ENCODE measurements at places on chromosomes 7 and 10. TPM values are rescaled to one million over a fixed set of nuclear protein-coding genes. Genes with fewer than 3 reads are reported as not detected.

DNA sequence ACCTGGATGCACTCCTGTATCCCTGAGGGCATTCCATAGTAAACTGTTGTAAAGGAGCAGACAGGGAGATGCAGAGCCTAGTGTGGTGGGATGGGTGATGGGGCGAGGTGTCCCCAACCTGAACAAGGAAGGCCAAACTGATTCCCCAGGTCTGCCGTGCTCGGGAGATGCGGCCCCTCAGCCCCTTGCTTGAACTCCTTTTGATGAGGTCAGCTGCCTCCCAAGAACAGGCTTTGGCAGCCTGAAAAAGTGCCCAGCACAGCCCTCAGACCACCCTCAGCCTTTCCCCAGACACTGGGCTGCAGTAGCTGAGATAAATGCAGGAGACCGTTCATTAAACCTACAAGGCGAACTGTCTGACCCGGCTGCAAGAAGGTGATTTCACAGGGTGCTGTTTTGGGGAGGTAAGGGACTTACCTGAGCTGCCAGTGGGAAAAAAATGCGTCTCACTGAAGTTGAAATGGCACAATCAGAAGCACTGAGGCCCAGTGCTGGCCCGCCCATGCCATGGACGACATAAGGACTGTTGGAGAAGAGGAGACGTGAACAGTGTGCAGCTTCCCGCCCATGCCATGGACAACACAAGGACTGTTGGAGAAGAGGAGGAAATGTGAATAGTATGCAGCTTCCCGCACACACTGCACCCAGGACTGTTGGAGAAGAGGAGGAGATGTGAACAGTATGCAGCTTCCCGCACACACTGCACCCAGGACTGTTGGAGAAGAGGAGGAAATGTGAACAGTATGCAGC is 148.4 kb upstream of the FAM20C start:
- H3K27me3 ChIP-seq: peaks cover 13% of the 10 kb centered on the region
- H3K4me1 ChIP-seq: no peaks in the 10 kb centered on the region
- no peak overlapping the region for H3K27ac ChIP-seq
- H3K36me3 ChIP-seq: no peaks in the 10 kb centered on the region
- H3K4me3 ChIP-seq: no peak overlapping the region

DNA sequence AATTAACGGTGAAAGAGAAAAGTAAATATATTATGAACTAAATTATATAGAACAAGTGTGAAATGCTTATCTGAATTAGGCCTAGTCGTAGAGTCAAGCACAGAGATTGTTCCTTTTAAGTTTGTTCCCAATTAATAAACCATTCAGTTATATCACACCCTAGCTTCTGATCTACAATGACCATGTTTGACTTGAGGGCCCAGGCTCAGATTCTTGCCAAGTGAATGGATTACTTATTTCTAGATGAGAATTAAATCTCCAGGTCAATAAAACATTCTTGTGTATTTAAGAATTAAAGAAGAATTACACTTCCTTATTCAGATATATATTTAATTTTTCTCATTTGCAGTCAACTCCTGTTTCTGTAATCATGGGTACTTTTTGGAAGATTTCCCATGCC is 37.4 kb upstream of the ARL4A start:
- no peak overlapping the region for H3K27ac ChIP-seq
- no peak overlapping the region for H3K4me3 ChIP-seq
- H3K4me1 ChIP-seq: no peaks in the 10 kb centered on the region
- H3K36me3 ChIP-seq: no peaks in the 10 kb centered on the region

GRCh38 chr7:95584769-95585425 is 11.4 kb downstream of the PDK4 start:
- peaks cover 2% of the 10 kb centered on the region for H3K27me3 ChIP-seq
- no peaks in the 10 kb centered on the region for H3K4me1 ChIP-seq
- DNase-seq: no peak
- H3K4me3 ChIP-seq: no peak overlapping the region
- H3K27ac ChIP-seq: no peak overlapping the region
- no peaks in the 10 kb centered on the region for H3K36me3 ChIP-seq

- no peak for DNase-seq
- no peak overlapping the region for H3K4me3 ChIP-seq
- H3K4me1 ChIP-seq: no peaks in the 10 kb centered on the region
- no peaks in the 10 kb centered on the region for H3K27me3 ChIP-seq
Observed at GRCh38 chr7:159061674-159062212, 82.9 kb downstream of the VIPR2 start.

DNA sequence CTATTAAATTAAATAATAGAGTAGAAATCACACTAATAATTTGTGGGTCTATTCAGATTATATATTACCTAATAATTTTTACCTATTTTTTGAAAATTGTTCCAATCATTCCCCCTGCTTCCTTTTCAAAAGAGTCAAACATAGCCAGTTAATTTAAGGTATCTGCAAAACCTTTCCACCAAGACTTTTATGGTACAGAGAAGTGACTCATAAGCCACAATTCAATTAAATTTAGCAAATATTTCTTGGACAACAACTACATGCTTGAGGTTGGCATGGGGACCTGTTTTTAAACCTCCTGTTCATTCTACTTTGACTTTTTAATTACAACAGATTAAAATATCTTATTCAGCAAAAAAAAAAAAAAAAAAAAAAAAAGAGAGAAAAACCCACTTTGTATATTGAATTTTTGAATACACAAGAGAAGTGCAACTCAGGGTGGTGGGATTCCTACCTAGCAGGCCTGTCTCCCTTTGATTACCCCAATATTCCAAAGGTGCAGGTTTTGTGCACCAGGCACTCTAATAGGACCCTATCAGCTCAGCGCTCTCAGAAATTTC is 301.9 kb upstream of the C7orf33 start:
- no peak for DNase-seq
- no peak overlapping the region for H3K27ac ChIP-seq
- peaks cover 4% of the 10 kb centered on the region for H3K27me3 ChIP-seq
- H3K4me1 ChIP-seq: no peaks in the 10 kb centered on the region
- H3K36me3 ChIP-seq: no peaks in the 10 kb centered on the region

DNA sequence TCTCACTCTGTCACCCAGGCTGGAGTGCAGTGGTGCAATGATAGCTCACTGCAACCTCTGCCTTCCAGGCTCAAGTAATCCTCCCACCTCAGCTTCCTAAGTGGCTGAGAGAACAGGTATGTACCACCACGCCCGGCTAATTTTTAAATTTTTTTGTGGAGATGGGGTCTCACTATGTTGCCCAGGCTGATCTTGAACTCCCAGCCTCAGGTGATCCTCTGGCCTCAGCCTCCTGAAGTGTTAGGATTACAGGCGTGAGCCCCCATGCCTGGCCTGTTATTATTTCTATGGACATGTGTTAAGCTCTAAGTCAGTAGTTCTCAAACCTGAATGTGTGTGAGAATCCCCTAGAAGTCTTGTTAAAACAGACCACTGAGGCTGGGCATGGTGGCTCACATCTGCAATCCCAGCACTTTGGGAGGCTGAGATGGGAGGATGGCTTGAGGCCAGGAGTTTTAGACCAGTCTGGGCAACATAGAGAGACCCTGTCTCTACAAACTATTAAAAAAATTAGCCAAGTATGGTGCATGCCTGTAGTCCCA is 24.5 kb downstream of the TMEM270 start:
- no peak overlapping the region for H3K4me3 ChIP-seq
- no peak for DNase-seq
- H3K27me3 ChIP-seq: peaks cover 16% of the 10 kb centered on the region

DNA sequence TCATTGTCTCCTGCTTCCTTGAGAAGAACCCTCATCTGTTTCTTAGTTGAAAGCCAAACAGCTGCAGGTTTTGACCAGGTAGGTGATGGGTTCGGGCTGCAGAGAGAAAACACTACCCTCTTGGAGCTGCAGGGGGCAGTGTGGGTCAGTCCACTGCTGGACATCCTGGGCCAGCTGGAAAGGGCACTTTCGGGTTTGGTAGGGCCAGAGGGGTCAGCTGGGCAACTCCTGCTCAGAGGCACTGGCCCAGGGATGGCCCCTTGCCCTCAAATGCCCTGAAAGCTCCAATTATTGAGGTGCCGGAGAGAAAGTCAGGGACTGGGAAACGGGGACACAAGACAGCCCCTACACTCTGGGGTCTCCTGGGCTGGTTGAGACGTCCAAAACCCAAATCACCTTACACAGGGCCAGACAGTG is 90.7 kb downstream of the MKI67 start:
- no peak overlapping the region for H3K27ac ChIP-seq
- peaks cover 5% of the 10 kb centered on the region for H3K27me3 ChIP-seq
- no peak overlapping the region for H3K4me3 ChIP-seq
- no peaks in the 10 kb centered on the region for H3K36me3 ChIP-seq

AGAP5 gene
- total RNA-seq: 9.8 TPM

DNA sequence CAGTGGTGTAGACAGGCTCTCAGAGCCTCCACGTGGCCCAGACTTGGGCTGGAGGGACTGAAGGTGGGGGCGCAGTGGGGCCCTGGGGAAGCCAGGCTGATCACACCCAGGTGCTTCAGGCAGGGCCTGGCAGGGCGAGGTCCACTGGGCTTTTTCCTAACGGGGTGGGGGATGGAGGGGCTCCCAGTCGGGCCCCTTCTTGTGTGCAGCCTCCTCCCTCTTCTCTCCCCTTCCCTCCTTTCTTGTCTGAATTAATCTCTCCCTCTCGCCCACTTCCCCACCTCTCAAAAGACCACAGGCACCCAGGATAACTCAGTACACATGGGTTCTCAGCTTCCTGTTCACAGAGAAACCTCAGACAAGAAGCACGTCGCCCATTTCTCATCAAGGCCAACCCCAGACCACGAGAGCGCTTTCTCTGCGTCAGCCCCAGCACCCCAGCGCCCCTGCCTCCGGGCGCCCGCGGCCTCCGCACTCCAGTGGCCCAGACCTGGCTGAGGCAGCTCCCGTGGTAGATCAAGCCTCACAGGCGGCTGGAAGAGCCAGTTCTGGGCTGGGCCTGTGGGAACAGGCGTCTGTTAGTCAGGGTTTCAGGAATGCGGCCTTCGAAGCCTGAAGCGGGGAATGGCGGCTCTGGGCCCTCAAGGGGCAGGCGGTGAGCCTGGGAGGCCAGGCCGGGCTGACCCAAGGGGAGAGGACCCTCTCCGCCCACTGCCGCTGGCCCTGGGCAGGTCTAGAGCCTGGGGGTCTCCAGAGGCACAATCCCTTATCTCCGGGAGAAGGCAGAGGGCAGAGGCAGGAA is 50.6 kb downstream of the PWWP2B start:
- DNase-seq: peak; percentile 94
- no peaks in the 10 kb centered on the region for H3K27me3 ChIP-seq

- no peaks in the 10 kb centered on the region for H3K27me3 ChIP-seq
- H3K4me3 ChIP-seq: no peak overlapping the region
- no peaks in the 10 kb centered on the region for H3K4me1 ChIP-seq
- no peak overlapping the region for H3K27ac ChIP-seq
Observed at GRCh38 chr10:106582291-106582690, 582.2 kb downstream of the SORCS1 start.

CCDC3 gene
- 0.12 TPM for total RNA-seq

DNA sequence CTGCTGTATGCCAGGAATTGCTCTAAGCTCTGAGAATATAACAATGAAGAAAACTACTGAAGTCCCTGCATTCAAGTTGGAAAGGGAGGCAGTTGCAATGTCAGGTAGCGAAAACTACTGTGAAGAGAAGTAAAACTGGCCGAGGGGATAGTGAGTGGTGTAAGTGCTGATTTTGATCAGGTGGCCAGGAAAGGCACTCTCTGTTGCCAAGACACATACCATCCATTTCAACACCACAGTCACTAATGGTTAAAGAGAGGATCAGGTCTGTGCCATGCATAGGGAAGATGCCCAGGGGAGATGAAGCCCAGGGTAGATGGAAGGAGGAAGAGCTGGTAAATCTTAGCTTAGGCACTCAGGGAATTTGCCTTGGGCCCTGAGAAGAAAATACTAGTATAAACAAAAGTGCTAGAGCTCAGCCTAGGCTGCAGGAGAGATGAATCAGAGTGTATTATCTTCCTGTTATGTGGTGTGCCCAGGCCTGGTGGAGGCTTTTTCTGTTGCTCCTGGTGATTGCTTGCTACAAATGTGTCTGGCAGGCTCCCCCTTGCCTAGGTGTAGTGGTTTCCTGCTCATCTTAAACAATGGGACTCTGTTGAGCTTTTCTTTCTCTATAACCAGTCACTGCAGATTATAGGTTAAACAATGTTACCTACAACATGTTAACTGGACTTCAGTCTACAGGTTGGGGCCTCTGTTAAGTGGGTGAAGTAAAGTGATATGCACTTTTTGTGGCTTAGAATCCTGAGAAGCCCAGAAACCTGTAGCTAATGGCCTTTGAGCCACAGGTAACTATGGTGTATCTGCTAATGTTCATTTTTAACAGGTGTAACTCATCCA is 125.5 kb downstream of the LRRC4 start:
- peak overlapping the region; percentile 17 for H3K27ac ChIP-seq
- no peaks in the 10 kb centered on the region for H3K27me3 ChIP-seq
- H3K36me3 ChIP-seq: peaks cover 7% of the 10 kb centered on the region
- no peak overlapping the region for H3K4me3 ChIP-seq
- H3K4me1 ChIP-seq: peaks cover 48% of the 10 kb centered on the region

C7orf25 gene
- 6.8 TPM for total RNA-seq

CALHM3 gene
- not detected for total RNA-seq

- DNase-seq: no peak
- no peaks in the 10 kb centered on the region for H3K36me3 ChIP-seq
Observed at GRCh38 chr7:117582219-117582704, 102.4 kb downstream of the CFTR start.

GRCh38 chr10:48655411-48656240 is 29.0 kb upstream of the WDFY4 start:
- H3K4me1 ChIP-seq: peaks cover 12% of the 10 kb centered on the region
- DNase-seq: no peak
- H3K27ac ChIP-seq: no peak overlapping the region
- no peak overlapping the region for H3K4me3 ChIP-seq

FGFR2 gene
- total RNA-seq: 0.09 TPM

DNA sequence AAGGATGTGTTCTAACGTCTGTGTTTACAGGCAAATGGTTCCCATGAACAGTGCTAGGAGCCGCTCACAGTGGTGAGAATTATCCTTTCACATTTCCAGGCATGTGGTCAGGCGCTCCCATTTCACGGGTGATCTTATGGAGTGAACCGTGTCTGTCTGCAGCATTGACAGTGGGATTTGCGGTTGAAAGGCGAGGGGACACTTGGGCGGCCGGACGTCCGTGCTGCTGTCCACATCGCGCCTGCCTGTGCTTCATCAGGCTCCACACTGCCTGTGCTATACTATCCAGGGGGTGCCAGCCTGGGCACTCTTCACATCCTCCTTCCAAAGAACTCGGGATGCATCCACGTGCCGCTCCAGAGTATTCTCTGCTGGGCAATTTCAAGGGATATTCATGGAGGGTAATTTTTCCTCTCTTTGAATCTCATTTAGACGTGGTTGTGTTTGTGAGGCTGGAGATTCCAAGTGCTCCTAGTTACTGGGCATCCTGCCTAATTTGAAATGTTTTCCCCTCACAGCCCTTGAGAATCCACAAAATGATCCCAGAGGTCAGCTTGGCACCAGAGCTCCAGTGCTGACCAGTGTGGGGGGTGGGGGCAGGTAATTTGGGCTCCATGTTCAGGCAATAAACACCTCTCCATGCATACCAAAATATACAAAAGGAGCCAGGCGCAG is 61.9 kb upstream of the EBF3 start:
- no peak overlapping the region for H3K4me3 ChIP-seq
- no peaks in the 10 kb centered on the region for H3K27me3 ChIP-seq
- no peaks in the 10 kb centered on the region for H3K36me3 ChIP-seq
- no peak overlapping the region for H3K27ac ChIP-seq
- peaks cover 4% of the 10 kb centered on the region for H3K4me1 ChIP-seq

- no peaks in the 10 kb centered on the region for H3K27me3 ChIP-seq
- H3K36me3 ChIP-seq: no peaks in the 10 kb centered on the region
- H3K4me3 ChIP-seq: no peak overlapping the region
Observed at GRCh38 chr10:106540645-106541044, 623.9 kb downstream of the SORCS1 start.
